ENCODE measurements at places on chromosomes 12 and 14.

- DNase-seq: peak; percentile 35
Observed at GRCh38 chr12:121287267-121287954, 9.1 kb downstream of the CAMKK2 start.

DNA sequence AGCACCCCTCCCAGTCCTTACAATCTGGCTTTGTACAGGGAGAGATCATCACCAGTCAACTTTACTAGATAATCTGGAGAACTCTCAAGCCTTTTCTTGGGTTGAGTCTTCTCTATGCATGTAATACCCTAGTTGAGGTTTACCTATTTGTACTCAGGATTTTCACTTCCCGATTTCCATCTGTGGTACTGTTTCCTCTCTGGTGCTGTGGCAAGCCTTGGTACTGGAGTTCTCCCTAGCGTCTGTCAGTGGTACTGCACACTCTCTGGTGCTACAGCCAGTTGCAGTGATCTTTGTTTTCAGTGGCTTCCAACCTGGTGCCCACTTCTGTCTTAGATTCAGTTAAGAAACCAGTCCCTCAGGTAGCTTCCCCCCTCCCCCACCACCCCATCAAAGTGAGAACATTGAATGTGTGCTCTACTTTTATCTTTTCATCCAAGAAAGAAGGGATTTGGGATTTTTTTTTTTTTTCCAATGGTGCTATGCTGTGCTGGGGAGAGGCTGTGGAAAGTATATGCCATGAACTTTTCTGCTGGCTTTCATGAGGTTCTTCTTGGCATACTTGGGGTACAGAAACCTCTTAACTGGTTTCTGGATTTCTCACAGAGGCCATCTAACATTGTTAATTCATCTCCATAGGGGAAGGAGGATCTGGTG is 69.4 kb upstream of the EVL start:
- DNase-seq: peak; percentile 83

- DNase-seq: peak; percentile 65
Observed at GRCh38 chr14:64760146-64760755, 56.0 kb downstream of the PLEKHG3 start.

DNA sequence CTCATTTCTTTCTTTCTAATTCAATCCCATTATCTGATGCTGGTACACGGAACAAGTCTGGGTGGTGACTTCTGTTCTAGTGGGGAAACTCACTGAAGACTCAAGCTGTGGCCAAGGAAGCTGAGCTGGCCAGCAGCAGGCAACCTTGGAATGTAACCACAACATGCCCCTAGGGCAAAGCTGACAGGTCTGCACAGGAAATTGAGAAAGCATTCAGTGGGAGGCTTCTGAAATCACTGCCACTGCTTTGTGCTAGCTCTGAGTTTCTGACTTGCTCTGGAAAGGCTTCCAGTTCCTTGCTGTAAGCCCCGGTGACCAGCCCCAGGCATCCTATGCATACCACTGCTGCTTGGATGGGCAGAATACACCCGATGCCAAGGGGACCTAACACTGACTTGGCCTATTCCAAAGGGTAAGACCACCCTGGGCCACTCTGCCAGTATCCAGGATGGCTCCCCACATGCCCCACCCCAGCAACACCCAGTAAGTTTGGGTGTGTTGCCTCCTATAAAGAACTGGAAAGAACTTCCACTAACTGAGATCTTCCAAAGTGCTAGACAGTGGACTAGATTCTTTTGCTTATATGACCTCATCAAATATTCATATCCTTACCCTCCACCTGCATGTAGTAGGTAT is 84.5 kb upstream of the CDKN3 start:
- DNase-seq: peak; percentile 30

DNA sequence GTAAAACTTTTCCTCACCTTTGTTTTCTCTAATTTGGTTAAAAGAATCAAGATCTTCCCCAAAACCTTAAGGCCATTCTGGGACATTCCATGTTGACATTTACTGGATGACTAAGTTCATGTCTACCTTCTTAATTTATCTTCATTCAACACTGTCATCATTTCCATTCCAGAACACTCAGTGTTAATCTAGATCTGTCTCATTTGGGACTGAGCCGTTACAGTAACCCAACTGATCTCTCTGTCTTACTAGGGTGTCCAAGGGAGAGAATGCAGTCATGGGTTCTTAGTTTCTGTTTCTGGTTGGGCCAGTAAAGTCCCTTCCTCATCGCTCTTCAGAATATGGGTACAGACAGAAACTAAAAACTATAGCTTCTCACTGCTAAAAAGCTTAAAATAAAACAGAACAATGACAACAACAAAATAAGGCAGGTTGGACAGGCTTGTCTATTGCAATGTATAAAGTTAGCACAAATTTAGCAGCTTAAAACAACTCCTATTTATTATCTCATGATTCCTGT is 144.8 kb downstream of the ASCL1 start:
- DNase-seq: no peak

DNA sequence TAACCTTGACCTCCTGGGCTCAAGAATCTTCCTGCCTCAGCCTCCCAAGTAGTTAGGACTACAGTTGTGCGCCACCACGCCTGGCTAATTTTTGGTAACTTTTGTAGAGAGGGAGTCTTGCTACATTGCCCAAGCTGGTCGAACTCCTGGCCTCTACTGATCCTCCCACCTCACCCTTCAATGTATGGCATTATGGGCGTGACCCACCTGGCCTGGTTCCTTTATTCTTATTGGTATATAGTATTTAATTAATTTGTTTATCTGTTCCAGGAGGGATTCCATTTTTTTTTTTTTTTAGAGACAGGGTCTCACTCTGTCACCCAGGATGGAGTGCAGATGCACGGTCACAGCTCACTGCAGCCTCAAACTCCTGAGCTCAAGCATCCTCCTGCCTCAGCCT is 40.9 kb upstream of the EAPP start:
- no peak for DNase-seq

GRCh38 chr12:130761537-130762318 is 45.6 kb upstream of the RIMBP2 start:
- peak; percentile 75 for DNase-seq

GRCh38 chr12:7113389-7113871 is 4.4 kb upstream of the C1RL start:
- DNase-seq: peak; percentile 63

DNA sequence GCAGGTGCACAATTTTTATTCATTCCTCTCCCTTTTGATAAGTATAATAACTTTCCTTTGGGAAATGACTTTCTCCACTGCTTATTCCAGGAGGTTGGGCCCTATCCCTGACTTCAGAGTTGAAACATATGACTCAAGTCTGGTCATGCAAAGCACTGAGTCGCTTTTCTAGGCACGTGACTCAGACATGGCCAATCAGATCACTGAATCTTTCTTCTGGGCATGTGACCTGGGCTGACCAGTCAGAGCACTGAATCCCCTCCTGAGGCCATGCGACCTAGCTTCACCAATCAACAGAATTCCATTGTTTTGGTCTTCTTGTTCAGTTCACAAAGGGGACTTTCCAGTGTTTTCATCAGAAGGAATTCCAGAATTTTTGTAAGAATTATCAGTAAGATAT is 377.1 kb upstream of the KITLG start:
- no peak for DNase-seq

DNA sequence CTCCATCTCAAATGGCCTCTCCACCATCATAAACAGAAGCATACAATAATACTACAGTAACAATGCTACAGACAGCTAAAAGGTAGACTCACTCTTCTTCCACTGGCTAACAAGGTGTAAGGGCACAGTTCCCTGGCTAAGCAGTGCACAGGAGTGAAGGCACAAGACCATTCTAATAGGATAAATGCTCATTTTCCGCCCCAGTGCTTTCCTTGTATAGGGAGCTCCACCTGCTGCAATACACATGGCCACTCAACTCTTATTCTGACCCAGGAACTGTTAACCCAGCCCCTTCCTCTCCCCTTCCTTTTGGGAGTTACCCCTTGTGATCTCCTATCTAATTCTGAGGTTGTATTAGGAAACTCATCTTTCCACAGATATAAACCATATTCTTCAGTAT is 124.6 kb downstream of the KCNK10 start:
- no peak for DNase-seq

- DNase-seq: peak; percentile 54
Observed at GRCh38 chr12:92070054-92070863, 75.4 kb downstream of the BTG1 start.

DNA sequence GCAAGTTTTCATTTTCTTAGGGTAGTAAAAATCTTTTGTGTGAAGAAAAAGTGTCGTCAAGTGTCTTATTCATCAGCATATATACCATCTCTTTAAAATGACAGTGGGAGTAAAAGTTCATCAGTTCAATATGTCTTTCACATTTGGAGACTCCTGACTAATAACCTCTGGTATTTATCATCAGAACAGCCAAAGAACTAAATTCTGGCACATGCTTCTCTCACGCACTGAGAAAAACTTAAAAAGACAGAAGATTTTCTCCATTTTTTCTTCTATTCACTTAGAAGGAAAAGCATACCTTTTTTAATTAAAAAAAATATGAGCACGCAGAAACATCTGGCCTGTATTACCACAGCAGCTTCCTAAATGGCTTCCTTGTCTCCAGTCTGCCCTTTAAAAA is 265.7 kb downstream of the AKAP6 start:
- DNase-seq: no peak

- DNase-seq: peak; percentile 67
Observed at GRCh38 chr12:47900131-47901062, 4.4 kb downstream of the VDR start.

GRCh38 chr14:95260537-95261361 is 59.0 kb downstream of the CLMN start:
- peak; percentile 17 for DNase-seq

GRCh38 chr12:53770281-53770680 is 18.5 kb upstream of the CISTR start:
- DNase-seq: no peak

- DNase-seq: peak; percentile 71
Observed at GRCh38 chr12:31238764-31239387, 87.1 kb downstream of the SINHCAF start.

- no peak for DNase-seq
Observed at GRCh38 chr12:130463275-130463658, 125.6 kb downstream of the PIWIL1 start.

DNA sequence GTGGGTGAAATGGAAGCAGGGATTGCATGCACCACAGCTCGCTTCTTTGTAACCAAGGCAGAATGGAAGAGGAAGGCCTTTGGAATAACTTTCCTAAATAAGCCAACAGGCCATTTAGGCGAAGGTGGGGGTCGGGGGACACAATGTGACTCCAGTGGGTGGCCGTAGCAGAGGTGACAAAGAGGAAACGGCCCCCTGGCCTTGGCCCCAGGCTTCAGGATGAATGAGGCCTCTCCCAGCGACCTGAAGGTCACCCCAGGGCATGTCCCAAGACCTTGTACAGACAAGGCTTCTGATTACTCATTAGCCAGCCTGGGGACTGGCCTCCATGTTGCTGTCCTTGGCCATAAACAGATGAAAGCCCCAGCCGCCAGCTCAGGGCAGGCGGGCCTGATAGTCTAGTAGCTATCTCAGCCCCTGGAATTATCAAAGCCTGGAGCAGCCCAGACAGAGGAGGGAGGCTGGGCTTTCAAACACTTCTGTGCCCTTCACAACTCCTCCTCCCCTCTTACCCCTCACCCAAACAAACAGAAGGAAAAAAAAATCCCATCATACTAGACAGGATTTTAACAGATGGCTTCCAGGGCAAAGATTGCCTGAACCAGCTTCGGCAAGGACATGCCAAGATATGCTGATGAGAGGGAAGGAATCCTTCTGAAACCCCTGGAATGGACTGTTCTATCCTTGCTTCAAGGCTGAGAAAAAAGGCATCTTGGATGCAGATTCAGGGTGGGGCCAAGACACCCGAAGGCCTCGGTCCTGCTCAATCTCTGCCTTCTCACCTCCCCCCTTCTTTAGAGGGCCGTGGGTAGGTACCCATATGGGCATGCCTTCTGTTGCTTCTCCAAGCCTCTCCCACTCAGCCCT is 142.3 kb upstream of the PARP11 start:
- DNase-seq: no peak

Measured in NB4 (cell line).